ENCODE measurements at places on chromosomes 13 and 19. TPM values are rescaled to one million over a fixed set of nuclear protein-coding genes. Genes with fewer than 3 reads are reported as not detected.

The USP12 gene
- 11.5 TPM for total RNA-seq

The C19orf73 gene
- 8.1 TPM for total RNA-seq

- peaks cover 3% of the 10 kb centered on the region for H3K27me3 ChIP-seq
- H3K36me3 ChIP-seq: no peaks in the 10 kb centered on the region
- no peak for DNase-seq
- no peak overlapping the region for H3K27ac ChIP-seq
- no peak overlapping the region for H3K4me3 ChIP-seq
Observed at GRCh38 chr13:31460061-31460460, 260.3 kb downstream of the B3GLCT start.

GRCh38 chr13:98476538-98476966 lies 100.4 kb downstream of the STK24 start:
- H3K36me3 ChIP-seq: no peaks in the 10 kb centered on the region
- H3K27ac ChIP-seq: peak overlapping the region; percentile 81
- H3K4me1 ChIP-seq: peaks cover 48% of the 10 kb centered on the region
- DNase-seq: peak; percentile 95
- no peaks in the 10 kb centered on the region for H3K27me3 ChIP-seq
- H3K4me3 ChIP-seq: no peak overlapping the region
